Left renal pelvis (tissue), 4 donors: ENCODE measurements at places on chromosomes 4 and X. TPM values are rescaled to one million over a fixed set of nuclear protein-coding genes. Genes with fewer than 3 reads are reported as not detected.

TCEAL1 gene
- polyA plus RNA-seq, result 35.9 TPM

SGCB gene
- polyA plus RNA-seq, result 55.2 TPM

GRCh38 chr4:7725951-7726350 is 213.7 kb downstream of the AFAP1 start:
- no peak for DNase-seq

MAOB gene
- 37.8 TPM for polyA plus RNA-seq

F11 gene
- 1.8 TPM for polyA plus RNA-seq

DNA sequence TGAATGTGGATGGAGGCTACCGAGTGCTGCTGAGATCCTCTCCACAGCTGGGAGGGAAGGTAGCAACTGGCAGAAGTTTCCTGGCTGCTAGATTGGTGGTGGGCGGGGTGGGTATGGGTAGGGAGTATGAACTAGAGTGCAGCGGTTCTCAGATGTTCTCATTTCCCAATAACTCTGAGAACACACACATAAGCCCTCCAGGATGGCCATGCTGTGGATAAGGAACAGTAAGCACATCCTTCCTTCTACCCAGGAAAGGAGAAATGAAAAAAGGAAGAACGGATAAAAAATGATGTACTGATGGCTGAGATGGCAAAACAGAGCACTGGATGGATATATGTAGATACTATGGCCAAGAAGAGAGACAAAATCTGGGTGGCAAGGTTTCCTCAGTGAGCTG is 116.0 kb downstream of the ZNF827 start:
- no peak for DNase-seq
